ENCODE measurements at places on chromosomes 4 and X.

GRCh38 chrX:85288992-85289723 is 45.4 kb downstream of the ZNF711 start:
- no peak for DNase-seq

DNA sequence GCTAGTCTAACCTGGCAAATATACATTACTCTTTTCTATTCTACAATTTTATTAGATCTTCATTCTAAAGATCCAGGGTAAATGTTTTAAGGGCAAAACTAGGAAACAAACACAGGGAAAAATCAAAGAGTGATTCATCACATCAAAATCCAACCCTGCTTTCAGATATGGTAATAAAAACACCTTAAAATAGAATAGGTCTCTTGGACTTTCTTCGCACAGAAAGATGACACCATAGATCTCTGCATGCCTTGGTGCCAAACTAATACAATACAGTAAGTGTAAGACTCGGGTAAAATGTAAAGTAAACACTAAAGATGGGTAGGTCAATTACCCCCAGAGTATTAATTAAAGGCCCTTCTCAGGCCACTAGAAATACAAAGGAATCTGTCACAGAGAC is 34.2 kb downstream of the LDB2 start:
- DNase-seq, result no peak

GRCh38 chr4:87551361-87551760 is 22.2 kb upstream of the SPARCL1 start:
- DNase-seq, result no peak

DNA sequence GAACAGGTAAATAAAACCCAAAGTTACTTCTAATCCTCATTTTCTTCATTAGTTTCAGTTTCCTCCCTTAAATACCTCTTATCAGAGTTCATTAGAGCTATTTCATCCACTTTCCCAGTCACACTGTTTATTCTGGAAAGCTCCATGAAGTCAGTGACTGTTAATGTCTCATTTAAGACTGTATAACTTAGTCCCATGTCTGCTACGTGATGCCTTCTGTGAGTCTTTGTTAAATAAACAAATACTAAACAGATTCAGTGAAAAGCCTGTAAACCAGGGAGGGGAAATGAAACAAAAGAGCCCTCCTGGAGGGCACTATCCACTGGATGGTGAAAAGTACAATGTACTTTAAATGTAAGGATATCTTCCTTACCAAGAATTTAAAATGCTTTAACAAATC is 24.7 kb downstream of the ACE2 start:
- DNase-seq, result no peak

- no peak for DNase-seq
These were observed 976.2 kb downstream of the FSTL5 start for GRCh38 chr4:161187569-161187968.

GRCh38 chrX:20019672-20020365 is 29.0 kb upstream of the BCLAF3 start:
- DNase-seq, result no peak

- peak; percentile 22 for DNase-seq
These were observed 15.0 kb upstream of the CT47A1 start for GRCh38 chrX:121000589-121000988.

DNA sequence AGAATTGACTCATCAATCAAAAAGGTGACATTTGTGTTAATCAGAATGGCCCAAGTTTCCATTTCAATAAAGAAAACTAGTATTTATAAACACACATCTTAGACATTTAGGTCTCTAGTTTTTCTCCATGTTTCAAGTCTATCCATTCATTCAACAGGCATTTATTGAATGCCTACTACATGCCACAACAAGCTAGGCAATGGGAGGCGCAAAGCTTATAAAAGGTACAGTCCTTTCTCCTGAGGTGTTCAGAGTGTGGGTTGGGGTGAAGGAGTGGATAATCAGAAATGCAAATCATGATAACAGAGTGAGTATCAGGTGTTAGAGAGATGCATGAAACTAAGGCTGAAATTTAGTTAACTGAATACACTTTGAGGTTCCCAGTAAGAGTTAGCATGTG is 78.0 kb downstream of the HCCS start:
- no peak for DNase-seq
